Fibroblast of lung (primary cell): ENCODE measurements at places on chromosomes 13 and 19. TPM values are rescaled to one million over a fixed set of nuclear protein-coding genes. Genes with fewer than 3 reads are reported as not detected.

TEX101 gene
- not detected in 2 replicates for total RNA-seq

FOXA3 gene
- total RNA-seq: not detected in 2 replicates

SIGLEC14 gene
- total RNA-seq: not detected in 2 replicates

MEF2B gene
- total RNA-seq: under 0.01 and 0.33 TPM in 2 replicates

ATP7B gene
- 2.6 and 3.3 TPM in 2 replicates for total RNA-seq

ADAMTSL5 gene
- 1.5 and 3.1 TPM in 2 replicates for total RNA-seq

C1QTNF9B gene
- 0.51 and 0.83 TPM in 2 replicates for total RNA-seq

CBLC gene
- under 0.01 and 0.33 TPM in 2 replicates for total RNA-seq

ZNF714 gene
- 3.1 and 6.9 TPM in 2 replicates for total RNA-seq

LIM2 gene
- not detected in 2 replicates for total RNA-seq

ZNF540 gene
- 1.0 and 1.3 TPM in 2 replicates for total RNA-seq

GZMM gene
- total RNA-seq: 0.17 TPM in 1 of 2 replicates, not detected in the other

SUPT5H gene
- 46.0 and 50.2 TPM in 2 replicates for total RNA-seq

EFNA2 gene
- 0.17 TPM in 1 of 2 replicates, not detected in the other for total RNA-seq

CYP4F8 gene
- total RNA-seq: not detected in 2 replicates

CALR3 gene
- not detected in 2 replicates for total RNA-seq

PNMA8B gene
- 1.3 and 1.7 TPM in 2 replicates for total RNA-seq

SLC1A6 gene
- total RNA-seq: not detected in 2 replicates

PRSS57 gene
- not detected in 2 replicates for total RNA-seq

PSG7 gene
- not detected in 2 replicates for total RNA-seq

CDX2 gene
- total RNA-seq: not detected in 2 replicates

ZNF607 gene
- 5.9 and 6.9 TPM in 2 replicates for total RNA-seq

FGF9 gene
- 0.33 and 0.77 TPM in 2 replicates for total RNA-seq

ZNF700 gene
- total RNA-seq: 7.4 and 12.4 TPM in 2 replicates

RGL3 gene
- total RNA-seq: 1.8 and 4.0 TPM in 2 replicates

CABP5 gene
- not detected in 2 replicates for total RNA-seq

GRIN2D gene
- total RNA-seq: under 0.01 TPM in 2 replicates

SRRM5 gene
- total RNA-seq: under 0.01 TPM in 1 of 2 replicates, not detected in the other

F2RL3 gene
- total RNA-seq: under 0.01 TPM in 1 of 2 replicates, not detected in the other

NFKBIB gene
- 8.2 and 10.9 TPM in 2 replicates for total RNA-seq

FRY gene
- total RNA-seq: 4.1 and 18.3 TPM in 2 replicates

AMH gene
- total RNA-seq: 0.26 and 0.33 TPM in 2 replicates

ZNF534 gene
- under 0.01 and 0.17 TPM in 2 replicates for total RNA-seq

ERICH6B gene
- total RNA-seq: not detected in 2 replicates

ZNF296 gene
- total RNA-seq: not detected in 2 replicates

PRODH2 gene
- total RNA-seq: not detected in 2 replicates

SYNGR4 gene
- total RNA-seq: not detected in 2 replicates

MYPOP gene
- total RNA-seq: 1.3 TPM in 2 replicates

TSHZ3 gene
- total RNA-seq: 10.3 and 17.3 TPM in 2 replicates

CYP4F2 gene
- total RNA-seq: not detected in 2 replicates

CD22 gene
- 1.2 TPM in 1 of 2 replicates, not detected in the other for total RNA-seq
